Common myeloid progenitor, CD34-positive (primary cell): ENCODE measurements at places on chromosomes 16 and 17.

DNA sequence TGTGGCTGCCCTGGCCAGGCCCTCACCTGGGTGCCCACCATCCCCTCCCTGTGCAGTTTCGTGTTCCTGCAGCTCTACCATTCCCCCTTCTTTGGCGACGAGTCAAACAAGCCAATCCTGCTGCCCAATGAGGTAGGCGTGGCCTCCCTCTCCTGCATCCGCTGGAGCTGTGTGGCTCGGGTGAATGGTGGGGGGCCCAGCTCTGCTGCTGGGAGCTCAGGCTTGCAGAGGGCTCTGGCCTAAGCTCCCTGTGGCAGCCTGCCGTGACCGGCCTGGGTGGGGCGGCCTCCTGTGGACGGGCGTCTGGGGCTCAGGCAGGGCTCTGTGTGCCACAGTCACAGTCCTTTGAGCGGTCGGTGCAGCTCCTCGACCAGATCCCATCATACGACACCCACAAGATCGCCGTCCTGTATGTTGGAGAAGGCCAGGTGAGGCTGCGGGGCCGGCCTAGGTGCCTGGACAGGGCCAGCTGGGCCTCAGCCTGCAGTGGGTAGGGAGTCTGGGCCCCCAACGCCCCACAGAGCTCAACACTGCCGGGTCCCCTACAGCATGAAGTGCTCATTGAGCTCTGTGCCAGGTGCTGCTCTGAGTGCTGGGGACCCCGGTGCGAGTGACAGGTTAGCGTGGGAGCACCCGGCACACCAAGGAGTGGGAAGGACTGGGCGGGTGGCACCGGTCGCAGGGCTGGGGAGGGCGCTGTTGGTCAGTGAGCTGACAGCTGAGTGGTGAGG lies 37.3 kb downstream of the TSC2 start:
- DNase-seq: no peak

- DNase-seq: no peak
Observed at GRCh38 chr17:74271901-74272561, 2.0 kb upstream of the DNAI2 start.

DNA sequence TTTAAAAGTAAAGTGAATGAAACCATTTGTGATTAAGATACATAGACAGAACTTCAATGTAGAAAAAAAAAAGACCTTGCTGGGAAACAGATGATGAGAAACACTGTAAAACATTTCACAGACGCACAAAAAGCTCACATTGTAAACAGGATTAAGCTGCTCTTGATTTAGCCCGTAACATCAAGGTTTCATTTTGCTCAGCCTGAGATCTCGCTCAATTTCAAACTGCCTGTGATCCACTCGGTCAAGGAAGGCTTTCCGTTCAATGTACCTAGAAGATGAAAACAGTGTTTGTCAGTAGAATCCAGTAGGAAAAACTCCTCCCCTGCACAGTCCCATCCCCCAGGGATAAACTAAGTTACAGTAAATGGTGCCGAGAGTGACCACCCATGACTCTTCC lies 42.3 kb upstream of the BCAR1 start:
- DNase-seq: no peak

DNA sequence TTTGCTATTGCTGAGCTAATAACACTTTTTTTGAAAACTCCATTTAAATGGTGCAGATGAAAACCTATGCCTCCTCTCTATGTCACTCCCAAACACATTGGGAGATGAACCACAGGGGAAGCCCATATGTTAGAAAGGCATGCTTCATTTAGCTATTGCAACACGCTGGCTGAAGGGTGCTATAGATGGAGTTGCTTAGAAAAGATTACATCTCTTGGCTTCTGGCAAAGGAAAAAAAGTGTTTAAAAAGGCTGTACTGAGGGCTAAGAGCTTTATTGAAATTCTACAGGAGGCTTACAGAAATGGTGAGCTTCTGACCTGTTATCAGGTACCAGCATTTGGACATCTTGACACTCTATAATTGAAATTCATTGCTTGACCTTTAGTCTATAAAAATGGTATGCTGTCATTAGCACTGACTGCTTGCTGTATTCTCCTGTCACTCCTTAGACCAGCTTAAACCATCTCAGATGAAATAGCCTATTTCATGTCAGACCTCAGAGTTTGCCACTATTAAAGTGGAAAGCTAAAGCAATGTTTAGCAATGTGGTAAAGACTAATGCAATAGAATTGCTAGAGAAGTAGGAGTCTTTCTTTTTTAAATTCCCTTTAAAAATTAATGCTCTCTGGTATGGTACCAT lies 503.9 kb downstream of the CDH11 start:
- no peak for DNase-seq

DNA sequence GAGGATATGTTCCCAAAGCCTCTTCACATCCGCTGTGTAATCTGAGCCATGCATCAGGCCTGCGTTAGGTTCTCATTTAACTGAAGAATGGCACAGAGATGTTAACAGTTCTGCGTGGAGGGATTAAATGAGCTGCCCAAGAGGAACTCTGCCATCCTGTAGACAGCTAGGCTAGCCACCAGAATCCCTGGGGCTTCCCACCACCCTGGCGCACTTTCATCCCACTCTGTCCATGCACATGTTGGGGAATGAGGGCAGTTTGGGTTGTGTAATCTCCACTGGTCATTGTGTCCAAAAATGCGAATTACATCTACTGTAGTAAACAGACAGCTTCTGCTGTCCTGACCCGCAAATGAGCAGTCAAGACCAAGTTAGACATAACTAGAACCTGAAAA lies 1.0 kb upstream of the GLG1 start:
- no peak for DNase-seq

DNA sequence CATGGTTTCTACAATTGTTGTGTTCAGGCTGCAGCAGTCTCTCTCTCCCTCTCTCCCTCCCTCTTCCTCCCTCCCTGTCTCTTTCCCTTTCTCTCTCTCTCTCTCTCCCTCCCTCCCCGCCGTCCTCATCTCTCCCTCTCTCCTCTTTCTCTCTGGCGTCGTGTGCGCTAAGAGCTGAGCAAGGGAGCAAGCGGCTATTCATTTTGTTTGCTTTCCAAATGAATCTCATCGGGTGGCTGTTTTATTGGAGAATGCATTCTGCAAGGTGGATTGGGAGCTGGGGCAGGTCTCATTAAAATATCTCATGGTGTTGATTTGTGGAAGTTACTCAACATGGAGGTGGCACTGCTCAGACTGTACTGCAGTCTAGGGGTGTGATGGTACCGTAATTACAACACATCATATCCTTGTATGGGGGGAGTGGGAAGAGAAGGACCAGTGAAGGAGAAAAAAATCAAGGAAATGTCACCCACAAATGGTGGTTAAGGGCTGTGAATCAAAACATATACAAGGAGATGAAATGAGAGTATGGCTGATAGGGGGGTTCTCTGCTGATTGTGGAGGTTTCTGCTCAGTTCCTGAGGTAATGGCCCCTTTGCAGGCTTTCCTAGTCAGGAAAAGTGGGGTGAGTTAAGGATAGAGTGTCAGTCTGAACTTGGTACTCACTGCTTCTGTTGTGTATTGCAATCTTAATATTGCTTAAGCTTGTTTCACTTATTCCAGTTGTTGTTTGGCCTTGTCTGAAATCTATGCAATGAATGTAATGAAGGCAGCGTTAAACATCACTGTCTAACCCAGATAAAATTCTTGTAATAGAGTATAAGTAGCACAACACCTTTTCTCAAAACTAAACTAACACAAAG lies 2.7 kb downstream of the MSL1 start:
- DNase-seq: no peak

GRCh38 chr17:35587074-35587961 lies at the start of gene AP2B1:
Gene AP2B1 (plus strand): TSS chr17:35587322. CDS start chr17:35594031, 6,709 bp downstream.
- peak; percentile 98 for DNase-seq

DNA sequence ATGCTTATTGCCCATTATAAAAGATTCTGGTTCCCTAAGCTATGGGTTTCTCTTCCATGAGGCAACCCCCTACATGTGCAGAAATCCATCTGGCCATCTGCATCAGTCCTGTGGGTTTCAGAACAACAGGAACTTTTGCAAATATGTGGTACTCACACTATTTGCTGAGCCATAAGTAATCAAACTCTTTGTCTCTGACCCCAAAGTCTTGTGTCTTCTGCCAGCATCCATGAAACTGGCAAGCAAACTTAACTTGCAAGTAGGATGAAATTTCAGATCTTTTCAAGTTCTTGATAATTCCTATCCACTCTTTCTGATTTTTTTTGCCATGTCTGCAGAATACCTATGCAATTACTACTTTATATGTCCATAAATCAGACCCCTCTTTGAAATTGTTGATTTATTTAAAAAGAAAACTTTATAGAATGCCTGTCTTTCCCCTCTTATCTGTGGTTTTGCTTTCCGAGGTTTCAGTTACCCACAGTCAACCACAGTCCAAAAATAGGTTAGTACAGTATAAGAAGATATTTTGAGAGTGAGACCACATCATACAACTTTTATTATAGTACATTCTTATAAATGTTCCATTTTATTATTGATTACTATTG lies 158.4 kb upstream of the IRX3 start:
- DNase-seq: peak; percentile 23
